ENCODE measurements at places on chromosomes 1 and 21.

GRCh38 chr1:119737040-119737682 lies 25.4 kb downstream of the PHGDH start:
- no peak for DNase-seq

- DNase-seq = no peak
These were observed 4.4 kb downstream of the NME7 start for GRCh38 chr1:169363046-169363730.

DNA sequence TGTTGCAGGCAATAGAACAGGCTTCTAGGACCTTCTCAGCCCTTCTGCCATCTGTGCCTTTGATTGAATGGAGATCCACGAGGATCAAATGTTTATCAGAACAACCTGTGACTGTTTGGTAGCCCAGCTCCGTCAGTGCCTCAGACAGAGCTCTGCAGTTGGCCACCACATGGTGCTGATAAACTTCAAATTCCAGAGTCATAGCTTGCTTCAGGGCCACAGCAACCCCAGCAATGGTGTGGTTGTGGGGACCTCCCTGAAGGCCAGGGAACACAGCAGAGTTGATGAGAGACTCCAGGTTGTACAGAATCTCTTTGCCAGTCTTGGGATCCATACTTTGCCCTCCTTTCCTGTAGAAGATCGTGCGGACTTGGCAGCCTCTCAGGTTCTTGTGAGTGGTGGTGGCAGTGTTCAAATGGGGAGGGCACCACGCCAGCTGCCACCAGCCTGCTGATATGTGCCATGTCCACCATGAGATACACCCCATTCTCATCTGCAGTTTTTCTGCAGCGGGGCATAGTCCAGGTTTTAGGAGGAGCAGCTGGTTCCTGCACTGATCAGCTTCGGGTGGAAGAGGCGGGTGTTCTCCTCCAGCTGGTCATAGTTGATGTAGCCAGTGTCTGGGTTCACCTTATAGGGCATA lies 82.9 kb upstream of the ARTN start:
- no peak for DNase-seq

DNA sequence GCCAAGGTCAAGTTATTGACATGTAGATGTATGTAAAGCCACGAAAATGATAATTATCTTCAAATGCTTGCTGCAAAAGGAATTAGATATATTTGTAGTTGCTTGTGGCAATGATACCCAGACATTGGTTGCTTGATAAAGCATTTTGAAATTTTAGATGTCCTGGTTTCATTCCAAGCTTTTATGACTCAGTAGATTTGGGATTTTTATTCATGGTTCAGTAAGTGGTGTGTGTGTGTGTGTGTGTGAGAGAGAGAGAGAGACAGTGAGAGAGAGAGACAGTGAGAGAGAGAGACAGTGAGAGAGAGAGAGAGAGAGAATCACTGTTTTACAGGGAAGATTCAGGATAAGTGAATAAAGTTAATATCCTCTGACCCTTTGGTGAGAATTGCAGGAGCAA lies 498.2 kb upstream of the C1orf87 start:
- DNase-seq = no peak

DNA sequence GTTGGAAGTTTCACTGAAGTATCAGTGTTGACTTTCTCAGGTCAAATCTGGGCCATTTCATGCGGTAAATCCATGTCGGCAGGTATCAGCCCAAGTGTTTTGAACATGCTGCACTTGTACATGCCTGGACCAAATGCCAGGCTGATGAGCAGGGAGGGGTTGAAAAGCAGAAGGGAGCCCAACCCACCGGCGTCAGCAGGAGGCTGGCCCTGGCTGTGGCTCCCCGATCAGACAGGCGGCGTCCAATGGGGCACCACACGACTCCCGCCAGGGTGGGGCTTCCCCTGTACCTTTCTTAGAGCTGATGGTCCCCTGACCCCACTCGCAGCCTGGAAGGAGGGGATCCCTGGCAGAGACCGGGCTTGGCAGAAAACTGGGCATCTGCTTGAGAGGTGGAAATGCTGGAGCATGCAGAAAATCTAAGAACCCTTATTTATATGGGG lies 540.0 kb downstream of the KIF26B start:
- no peak for DNase-seq

GRCh38 chr21:25949701-25950100 lies 214.9 kb downstream of the GABPA start:
- DNase-seq = no peak

GRCh38 chr1:99503276-99503747 lies 142.6 kb upstream of the PALMD start:
- no peak for DNase-seq

- DNase-seq = peak; percentile 9
These were observed 180.7 kb upstream of the ZNHIT6 start for GRCh38 chr1:85888921-85889320.

DNA sequence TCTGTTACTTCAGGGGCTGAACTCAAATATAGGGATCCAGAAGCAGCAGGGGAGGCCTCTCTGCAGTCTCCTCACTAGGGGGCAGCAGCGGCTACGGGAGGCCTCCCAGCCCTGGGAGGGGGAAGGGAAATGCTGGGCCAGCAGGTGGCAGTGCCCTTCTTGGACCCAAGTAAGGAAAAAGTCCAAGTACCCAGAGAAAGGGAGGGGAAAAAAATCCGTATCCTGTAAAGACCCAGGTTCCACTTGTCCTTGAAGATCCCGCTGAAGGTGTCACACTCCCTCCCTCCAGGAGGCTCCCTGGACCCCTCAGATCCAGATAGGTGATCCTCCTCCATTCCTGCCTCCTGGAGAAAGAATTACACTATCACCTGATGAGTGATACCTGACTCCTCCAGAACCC lies 14.1 kb upstream of the NUAK2 start:
- peak; percentile 81 for DNase-seq

DNA sequence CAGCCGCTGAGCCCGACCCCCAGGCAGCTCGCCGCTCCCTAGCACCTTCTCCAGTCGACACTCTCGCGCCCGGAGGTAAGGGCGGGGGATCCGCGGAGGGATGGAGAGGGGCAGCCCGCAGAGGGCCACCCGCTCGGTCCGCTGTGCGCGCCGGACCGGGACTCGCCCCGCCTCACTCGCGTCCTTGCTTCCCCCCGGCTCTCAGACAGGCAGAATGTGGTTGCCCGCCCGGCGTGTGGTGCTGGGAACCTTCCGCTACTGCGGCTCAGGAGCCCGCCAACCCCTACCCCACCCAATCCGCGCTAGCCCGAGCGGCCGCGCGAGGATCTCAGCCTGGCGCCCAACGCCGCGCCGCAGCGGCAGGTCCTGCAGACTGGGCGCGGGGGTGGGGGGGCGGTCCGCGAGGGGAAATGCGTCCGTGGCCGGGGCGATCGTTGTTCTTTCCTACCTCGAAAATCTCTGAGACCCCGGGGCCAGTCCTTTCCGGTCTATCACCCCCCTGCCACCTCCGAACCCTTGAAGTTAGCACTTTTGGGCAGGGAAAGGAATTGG lies 404 bp downstream of the LRRC8C start:
- DNase-seq = no peak

- no peak for DNase-seq
These were observed 98.3 kb downstream of the PIGK start for GRCh38 chr1:77120950-77121349.

DNA sequence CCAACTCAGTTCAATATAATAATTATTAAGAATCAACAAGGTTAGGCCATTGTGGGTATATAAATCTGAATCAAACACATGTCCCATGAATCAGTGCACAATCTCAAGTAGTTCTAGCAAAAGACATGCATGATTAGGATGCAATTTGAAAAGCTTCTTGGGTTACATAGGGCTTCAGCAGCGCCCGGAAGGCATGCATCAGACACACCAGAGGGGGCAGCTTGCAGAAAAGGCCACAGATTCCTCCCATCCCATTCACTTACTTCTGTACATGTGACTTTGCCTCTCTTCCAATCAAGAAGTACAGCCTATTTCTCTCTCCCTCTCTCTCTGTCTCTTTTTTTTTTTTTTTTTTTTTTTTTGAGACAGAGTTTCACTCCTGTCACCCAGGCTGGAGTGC lies 91.8 kb downstream of the KCNN3 start:
- no peak for DNase-seq

GRCh38 chr21:37060296-37060695 lies 12.6 kb downstream of the PIGP start:
- peak; percentile 88 for DNase-seq

DNA sequence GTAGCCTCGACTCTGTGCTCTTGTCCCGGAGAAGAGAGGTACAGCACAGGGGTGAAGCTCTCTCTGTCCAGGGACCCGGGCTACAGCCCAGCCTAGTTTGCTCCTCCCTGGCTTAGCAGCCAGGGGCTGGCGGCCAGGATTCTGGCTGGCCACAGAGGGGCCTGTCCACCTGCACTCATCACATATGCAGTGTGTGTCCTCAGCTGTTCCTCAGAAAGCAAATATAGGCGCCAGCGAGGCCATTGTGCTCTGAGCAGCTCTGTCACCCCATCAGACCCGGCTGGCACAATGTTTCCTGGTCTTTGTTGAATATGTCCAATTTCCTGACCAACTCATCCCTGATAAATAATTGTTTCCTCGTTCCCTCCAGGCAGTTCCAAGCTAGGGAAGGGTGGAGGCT lies 28.5 kb downstream of the KCND3 start:
- no peak for DNase-seq

GRCh38 chr1:57996400-57996799 lies 550.1 kb downstream of the OMA1 start:
- DNase-seq = no peak

GRCh38 chr1:3194760-3195479 lies 125.9 kb downstream of the PRDM16 start:
- DNase-seq = no peak

DNA sequence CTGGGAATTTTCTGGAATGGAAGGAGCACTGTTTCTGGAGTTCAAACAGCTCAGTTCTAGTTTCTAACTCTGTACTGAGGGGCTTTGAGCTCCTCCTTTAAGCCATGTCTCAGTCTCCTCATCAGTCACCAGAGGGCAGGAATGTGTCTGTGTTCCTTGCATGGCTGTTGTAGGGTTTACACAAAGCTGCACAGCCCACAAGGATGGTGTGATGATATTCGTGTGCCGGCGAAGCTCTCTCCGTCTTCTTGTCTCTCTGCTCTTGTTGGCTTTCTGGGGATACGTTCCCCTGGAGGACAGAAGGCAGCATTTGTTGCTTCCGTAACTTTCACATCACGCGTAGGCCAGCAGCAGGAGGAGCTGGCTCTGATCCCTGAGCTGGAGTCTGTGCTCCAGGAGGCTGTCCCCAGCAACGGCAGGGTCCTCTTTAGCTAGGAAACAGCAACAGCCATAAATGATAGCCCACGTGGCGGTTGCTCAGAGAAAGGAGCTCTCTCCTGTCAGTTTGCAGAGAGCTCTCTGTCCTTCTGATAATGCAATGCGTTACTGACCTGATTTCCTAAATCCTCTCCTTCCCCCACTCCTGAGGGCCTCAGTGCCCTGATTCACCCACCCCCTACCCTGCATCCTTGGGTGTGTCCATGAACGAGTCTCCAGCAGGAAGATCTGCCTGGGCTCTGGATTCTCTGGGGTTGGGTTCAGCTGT lies 189.2 kb upstream of the VAMP3 start:
- no peak for DNase-seq

DNA sequence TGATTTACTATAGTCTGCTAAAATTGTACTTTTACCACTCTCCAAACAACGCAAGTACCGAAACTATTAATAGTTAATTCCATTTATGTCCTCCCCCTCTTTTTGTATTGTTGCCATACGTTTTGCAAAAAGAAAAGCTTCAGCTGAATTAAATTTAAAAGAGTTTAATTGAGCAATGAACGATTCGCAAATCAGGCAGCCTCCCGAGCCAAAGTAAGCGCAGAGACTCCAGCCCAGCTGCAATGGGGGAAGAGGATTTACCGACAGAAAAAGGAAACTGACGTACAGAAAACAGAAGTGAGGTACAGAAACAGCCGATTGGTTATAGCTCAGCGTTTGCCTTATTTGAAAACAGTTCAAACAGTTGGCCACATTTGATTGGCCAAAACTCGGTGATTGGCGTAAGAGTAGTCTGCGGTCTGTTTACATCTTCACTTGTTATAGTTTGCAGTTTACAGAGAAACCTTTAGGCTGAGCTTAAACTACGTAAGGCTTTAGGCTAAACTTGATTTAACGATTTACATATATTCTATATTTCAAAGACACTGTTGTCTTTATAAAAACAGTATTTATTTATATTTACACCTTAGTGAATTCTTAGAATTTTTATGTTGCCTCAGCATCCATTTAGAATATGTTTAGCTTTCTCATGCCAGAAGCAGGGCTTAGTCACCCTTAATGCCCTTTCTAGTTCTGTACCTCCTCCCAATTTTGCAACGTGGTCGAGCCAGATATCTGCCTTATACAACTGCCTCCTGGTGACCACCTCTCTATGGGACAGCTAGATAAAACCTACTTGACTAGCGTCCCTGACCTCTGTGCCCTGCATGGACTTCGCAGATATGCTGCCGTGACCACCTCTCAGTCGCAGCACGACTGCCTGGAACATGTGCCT lies 23.8 kb downstream of the CR1 start:
- DNase-seq = no peak

- no peak for DNase-seq
These were observed 241.8 kb upstream of the KIAA0040 start for GRCh38 chr1:175434283-175434860.

GRCh38 chr1:218660678-218661053 lies 315.5 kb downstream of the TGFB2 start:
- no peak for DNase-seq

DNA sequence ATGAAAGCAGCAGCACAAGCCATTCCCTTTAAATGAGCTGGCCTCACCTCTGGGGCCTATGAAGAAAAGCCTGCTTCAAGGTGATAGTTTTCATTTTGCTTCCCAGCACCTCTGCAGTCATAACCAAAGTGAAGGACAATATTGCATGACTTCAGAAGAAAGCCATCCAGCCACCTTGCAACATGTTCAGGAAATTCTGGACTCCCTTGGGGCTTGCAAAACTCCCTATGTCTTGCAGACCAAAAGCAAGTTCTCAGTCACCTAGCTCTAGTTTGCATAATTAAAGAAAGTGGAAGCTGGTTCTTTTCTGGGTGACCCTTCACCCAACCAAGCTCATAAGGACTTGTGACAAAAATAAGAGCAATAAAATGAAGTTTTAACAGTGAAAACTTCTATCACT lies 87.6 kb downstream of the GFI1 start:
- no peak for DNase-seq

DNA sequence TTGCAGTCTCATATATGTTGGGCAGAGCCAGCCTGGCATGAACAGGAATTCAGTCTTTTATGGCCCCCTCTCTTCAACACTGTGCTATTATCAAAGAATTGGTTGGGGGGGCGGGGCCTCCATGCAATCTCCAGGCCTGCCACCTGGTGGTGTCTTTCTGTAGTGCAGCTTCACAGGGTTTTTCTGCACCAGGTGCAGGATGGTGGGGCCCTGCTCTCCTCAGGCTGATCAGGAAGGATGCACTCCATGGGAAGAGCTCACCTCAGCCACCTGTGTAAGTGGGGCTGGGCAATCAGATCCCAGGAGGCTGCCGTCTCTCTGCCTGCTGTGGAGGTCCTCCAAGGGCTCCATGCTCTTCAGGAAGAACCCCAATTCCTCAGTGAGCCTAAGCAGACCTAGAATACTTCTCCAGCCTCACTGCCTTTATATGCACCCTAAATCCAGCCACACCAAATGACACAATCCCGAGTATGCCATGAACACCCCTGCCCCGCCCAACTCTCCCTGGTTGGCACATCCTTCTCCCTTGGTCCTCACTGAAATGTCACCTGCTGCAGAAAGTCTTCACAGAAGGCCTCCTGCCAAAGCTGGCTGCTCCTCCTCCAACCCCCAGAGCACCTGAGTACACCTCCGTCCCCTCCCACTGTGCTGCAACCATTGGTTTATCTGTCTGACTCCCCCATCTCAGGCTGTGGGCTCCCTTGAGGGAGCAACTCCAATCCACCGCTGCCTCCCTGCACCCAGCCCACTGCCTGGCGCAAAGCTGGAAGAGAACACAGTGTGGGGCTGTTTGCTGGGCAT lies 16.5 kb downstream of the STK40 start:
- DNase-seq = peak; percentile 55
